ENCODE measurements at places on chromosomes 13 and 19. TPM values are rescaled to one million over a fixed set of nuclear protein-coding genes. Genes with fewer than 3 reads are reported as not detected.

The APOC4 gene
- not detected for total RNA-seq

The ONECUT3 gene
- total RNA-seq: not detected

The CEACAM7 gene
- total RNA-seq: not detected

The LYL1 gene
- 21.1 TPM for total RNA-seq

The SOX1 gene
- total RNA-seq: not detected

The CCL25 gene
- not detected for total RNA-seq

The SPHK2 gene
- 28.0 TPM for total RNA-seq

The ZNF766 gene
- 7.7 TPM for total RNA-seq

The OVOL3 gene
- total RNA-seq: not detected

The TRAPPC6A gene
- 28.9 TPM for total RNA-seq

The SIAH3 gene
- total RNA-seq: not detected
